Placental epithelial cell (primary cell): ENCODE measurements at places on chromosomes 3 and 15. TPM values are rescaled to one million over a fixed set of nuclear protein-coding genes. Genes with fewer than 3 reads are reported as not detected.

TP63 gene
- total RNA-seq: under 0.01 TPM in 1 of 2 replicates, not detected in the other

ZSCAN29 gene
- total RNA-seq: 30.2 and 31.1 TPM in 2 replicates

EFHB gene
- total RNA-seq: 1.6 TPM in 1 of 2 replicates, not detected in the other

MST1R gene
- 0.79 and 2.1 TPM in 2 replicates for total RNA-seq

PCOLCE2 gene
- 0.39 TPM in 1 of 2 replicates, not detected in the other for total RNA-seq

IFT57 gene
- total RNA-seq: 37.7 and 55.0 TPM in 2 replicates

SIDT1 gene
- not detected in 2 replicates for total RNA-seq

A4GNT gene
- total RNA-seq: not detected in 2 replicates

GP9 gene
- total RNA-seq: not detected in 2 replicates

TUSC7 gene
- not detected in 2 replicates for total RNA-seq

CPA3 gene
- not detected in 2 replicates for total RNA-seq

P2RY14 gene
- total RNA-seq: not detected in 2 replicates

ARL13B gene
- total RNA-seq: 3.9 and 4.7 TPM in 2 replicates

CYP19A1 gene
- total RNA-seq: under 0.01 TPM in 1 of 2 replicates, not detected in the other

TBC1D21 gene
- total RNA-seq: not detected in 2 replicates

CFAP91 gene
- total RNA-seq: not detected in 2 replicates

RPUSD2 gene
- total RNA-seq: 9.4 and 14.6 TPM in 2 replicates

FBXW12 gene
- total RNA-seq: under 0.01 TPM in 1 of 2 replicates, not detected in the other

CDCP1 gene
- 0.39 and 3.6 TPM in 2 replicates for total RNA-seq

NANOGP8 gene
- not detected in 2 replicates for total RNA-seq

PLCL2 gene
- 20.7 and 31.8 TPM in 2 replicates for total RNA-seq

AGBL1 gene
- total RNA-seq: not detected in 2 replicates

NAALADL2 gene
- 32.6 and 35.3 TPM in 2 replicates for total RNA-seq

RAB6B gene
- total RNA-seq: under 0.01 and 0.33 TPM in 2 replicates

HYAL3 gene
- 5.9 and 12.1 TPM in 2 replicates for total RNA-seq

CCDC50 gene
- 43.6 and 62.1 TPM in 2 replicates for total RNA-seq

TRPM1 gene
- not detected in 2 replicates for total RNA-seq

FBXO40 gene
- total RNA-seq: not detected in 2 replicates

DLL4 gene
- total RNA-seq: 0.22 TPM in 1 of 2 replicates, not detected in the other

PLSCR5 gene
- total RNA-seq: 16.5 and 98.5 TPM in 2 replicates

CD200 gene
- total RNA-seq: 0.39 TPM in 1 of 2 replicates, not detected in the other

BAHD1 gene
- total RNA-seq: 14.5 and 17.3 TPM in 2 replicates

CPEB1 gene
- total RNA-seq: not detected in 2 replicates

PEAK1 gene
- total RNA-seq: 6.5 and 14.1 TPM in 2 replicates

CTXN2 gene
- not detected in 2 replicates for total RNA-seq

FOXB1 gene
- total RNA-seq: 0.11 and 0.39 TPM in 2 replicates

GOLGA8O gene
- 0.43 TPM in 1 of 2 replicates, not detected in the other for total RNA-seq

PRR20G gene
- total RNA-seq: not detected in 2 replicates

PLSCR2 gene
- not detected in 2 replicates for total RNA-seq
